Activated T-helper 1 cell treated with anti-CD3 and anti-CD28 coated beads, Interleukin-2, amount 50 U/mL, for 16 hours (primary cell): ENCODE measurements at places on chromosomes 12 and 14.

DNA sequence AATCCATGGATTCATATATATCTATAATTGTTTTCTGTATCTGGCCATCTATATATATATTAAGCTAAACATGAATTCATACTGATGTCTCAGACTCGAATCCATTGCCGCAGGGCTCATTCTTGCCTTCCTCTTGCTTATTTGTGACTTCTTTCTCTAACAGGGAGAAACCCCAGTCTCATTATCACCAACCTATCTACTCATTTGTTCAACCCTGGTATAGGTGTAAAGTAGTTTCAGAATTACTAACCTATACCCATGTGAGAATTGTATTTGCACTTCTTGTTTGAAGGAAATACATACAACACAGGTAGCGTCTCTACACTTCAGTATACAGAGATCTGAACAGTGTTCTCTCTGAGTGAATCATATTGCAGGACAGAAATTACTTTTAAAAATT is 77.7 kb downstream of the PTPN11 start:
- no peak for DNase-seq

DNA sequence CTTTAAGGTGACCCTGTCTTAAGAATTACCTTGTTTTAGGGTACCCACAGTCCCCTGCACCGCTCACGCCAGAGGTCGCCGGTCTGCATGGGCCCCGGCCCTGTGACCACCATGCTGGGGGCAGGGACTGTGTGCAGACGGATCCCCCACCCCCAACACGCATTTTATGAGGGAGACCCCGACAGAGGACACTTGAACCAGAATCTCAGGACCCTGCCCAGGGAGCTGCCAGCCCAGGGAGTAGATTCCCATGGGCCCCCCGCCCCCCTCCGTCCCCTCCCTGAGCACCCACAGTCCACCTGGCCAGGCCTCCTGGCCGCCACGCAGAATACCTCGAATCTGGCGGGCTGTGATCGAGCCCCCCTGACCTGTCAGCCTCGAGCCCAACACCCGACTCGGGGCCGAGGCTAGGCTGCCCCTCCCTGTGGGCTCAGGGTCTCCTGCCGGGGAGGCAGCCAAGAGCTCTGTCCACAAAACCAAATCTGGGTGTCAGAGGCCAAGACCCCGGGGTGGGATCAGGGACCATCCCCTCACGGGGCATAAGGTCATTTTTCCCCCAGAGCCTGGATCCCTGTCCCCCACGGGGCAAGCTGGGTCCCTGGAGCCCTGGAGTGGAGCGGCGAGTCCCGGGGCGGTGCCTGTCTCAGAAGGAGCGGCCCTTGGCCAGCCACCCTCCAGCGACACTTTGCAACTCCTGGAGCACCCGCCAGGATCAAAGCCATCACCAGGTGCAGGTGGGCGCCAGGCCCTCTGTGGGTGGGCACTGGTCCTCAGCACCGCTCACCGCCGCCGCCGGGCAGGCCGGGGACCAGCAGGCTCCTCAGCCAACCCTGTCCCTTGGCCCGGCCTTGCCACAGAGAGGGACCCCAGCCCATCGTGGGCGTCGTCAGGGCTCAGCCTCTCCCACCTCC is 155.8 kb upstream of the PKP2 start:
- DNase-seq, result no peak

GRCh38 chr12:39300799-39301198 is 142.1 kb downstream of the KIF21A start:
- DNase-seq, result no peak

GRCh38 chr12:51971679-51972421 is 20.4 kb downstream of the ACVR1B start:
- DNase-seq, result no peak

DNA sequence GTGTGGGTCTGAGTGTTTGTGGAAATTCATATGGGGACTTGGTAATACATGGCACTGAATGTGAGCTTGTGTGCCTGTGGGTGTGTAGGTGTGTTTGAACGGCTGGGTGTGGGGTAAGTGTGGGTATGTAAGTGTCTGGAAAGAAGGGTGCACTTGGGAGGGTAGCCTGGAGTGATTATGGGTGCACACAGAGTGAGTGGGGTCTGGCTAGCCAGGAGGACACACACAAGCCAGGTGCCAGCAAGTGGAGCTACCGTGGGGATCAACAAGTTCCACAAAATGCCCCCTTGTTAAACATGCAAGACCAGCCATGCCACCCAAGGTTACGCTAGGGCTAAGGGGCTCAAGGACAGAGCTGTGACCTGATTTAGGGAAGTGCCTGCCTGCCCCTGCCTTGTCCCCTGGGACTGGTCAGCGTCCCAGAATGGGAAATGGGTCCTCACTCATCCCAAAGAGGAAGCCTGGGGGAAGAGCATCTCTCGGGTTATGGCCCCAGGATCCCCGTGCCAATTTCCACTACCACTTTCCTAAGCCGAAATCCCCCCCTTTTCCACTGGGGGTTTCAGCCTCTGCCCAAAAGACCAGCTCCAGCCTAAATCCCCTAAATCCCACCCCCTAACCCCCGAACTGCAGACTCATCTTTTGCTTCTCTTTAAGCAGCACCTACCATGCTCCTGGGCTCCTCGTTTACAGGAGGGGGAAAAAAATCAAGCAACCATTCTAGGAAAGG is 118.6 kb downstream of the DICER1 start:
- no peak for DNase-seq

- DNase-seq, result no peak
Measured at GRCh38 chr14:105465209-105466031, 9.2 kb upstream of the CRIP2 start.

DNA sequence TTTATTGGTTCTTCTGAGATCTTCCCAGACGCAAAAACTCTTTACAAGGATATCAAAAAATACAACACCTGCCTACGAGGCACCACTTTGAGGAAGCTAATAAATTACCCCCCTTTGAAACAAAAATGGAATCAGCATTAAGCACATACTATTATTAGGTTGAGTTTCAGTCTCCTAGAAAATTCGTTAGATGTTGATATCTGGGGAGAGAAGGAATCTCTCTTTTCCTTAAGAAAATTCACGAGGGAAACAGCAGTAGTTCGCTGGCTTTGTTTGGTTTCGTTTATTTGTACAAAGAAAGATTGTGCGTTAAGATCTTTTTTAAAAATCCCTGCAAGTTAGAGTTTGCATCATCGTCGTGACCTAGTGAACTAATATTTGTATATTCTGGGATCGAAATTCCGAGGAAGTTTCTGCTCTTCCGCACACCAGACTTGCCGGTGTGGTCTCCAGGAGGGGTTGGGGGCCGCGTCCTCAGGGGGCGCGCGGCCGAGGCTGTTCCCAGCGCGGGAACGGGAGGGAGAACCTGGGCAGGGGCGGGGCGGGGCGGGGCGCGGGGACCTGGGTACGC is 12.1 kb downstream of the NKX2-1 start:
- DNase-seq, result no peak
